ENCODE measurements at places on chromosomes 3 and 15.

DNA sequence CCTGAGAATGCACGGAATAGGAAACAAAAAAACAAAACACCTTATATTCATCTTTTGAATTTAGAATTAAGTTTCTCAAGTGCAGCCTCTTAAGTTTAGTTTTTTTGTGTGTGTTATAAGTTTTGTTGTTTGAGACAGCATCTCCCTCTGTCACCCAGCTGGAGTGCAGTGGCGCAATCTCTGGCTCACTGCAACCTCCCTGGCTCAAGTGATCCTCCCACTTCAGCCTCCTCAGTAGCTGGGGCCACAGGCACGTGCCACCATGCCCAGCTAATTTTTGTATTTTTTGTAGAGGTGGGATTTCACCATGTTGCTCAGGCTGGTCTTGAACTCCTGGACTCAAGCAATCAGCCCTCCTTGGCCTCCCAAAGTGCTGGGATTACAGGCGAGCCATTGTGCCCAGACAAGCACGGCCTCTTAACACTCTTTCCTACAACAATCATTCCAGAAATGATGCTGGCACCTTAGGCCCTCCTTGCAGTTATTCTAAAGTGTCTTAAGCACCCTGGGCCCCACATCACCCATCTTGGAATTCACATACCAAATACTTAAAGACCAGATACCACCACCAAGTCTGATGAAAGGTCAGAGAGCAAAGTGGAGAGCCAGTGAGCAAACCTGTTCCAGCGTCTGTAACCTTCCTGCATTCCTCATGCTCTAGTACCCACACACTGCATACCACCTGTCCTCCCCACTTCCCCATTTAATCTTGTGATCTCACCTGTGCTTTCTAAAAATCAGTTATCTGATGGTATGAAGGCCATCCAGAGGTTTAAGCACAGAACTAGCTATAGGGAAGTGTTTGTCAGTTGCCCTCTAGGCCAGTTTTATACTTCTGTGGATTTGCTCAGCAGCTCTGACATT, 6.9 kb upstream of the SPG11 start:
- DNase-seq = no peak

DNA sequence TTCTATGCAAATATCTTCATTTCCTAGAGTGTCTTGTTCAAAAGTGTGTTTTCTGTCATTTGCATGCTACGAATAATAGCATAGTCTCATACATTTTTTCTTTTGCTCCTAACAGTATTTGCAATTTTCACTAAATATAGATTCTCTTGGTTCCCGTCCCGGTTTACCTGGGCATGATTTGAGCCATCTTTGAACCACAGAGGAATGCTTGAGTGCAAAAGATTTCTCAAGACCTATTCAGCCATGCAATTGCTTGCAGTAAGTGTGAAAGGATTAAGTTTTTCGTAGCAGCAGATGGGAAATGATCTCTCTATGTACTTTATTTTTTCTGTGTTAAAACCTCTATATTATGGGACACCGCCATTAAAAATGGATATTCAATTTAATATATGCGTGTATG, 733.0 kb downstream of the ZPLD1 start:
- DNase-seq = no peak

DNA sequence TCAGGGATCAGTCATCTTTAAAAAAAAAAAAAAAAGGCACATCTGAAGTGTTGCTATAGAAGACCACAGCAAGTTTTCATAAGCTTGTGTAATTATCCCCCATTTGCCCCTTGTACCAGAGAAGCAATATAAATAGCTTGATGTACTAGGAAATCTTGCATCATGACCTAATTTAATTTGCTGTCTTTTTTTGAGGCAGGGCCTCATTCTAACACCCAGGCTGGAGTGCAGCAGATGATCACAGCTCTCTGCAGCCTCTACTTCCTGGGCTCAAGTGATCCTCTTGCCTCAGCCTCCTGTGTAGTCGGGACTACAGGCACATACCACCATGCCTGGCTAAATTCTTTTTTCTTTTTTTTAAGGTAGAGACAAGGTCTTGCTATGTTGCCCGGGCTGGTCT, 88.7 kb downstream of the ARIH1 start:
- DNase-seq = no peak

GRCh38 chr3:122767540-122768372, 25.9 kb downstream of the HSPBAP1 start:
- no peak for DNase-seq

DNA sequence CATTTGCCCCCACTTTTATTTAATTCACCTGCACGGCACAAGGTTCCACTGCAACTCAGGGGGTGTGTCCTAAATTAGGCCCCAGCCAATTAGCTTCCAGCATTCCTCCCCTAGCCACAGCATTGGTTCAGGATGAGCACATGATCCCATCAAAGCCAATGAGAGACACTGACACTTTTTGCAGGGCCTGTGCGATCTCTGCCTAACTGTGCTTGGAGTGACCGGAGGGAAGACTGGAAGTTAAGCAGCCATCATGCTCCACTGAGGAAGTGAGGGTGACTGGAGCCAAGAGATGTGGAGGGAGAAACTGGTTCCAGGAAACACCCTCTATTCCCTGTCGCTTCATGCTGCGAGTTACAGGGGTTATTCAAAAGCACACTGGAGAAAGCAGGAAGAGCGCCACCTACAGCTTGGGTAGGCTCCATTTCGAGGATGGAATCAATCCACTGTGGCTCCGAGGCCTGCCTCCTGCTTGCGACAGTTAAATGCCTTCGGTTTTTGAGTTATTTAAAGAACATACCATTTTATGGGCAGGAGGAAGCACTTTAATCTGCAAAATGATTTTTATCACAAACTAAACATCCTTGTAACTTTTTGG, 122.2 kb upstream of the WNT5A start:
- DNase-seq = no peak

DNA sequence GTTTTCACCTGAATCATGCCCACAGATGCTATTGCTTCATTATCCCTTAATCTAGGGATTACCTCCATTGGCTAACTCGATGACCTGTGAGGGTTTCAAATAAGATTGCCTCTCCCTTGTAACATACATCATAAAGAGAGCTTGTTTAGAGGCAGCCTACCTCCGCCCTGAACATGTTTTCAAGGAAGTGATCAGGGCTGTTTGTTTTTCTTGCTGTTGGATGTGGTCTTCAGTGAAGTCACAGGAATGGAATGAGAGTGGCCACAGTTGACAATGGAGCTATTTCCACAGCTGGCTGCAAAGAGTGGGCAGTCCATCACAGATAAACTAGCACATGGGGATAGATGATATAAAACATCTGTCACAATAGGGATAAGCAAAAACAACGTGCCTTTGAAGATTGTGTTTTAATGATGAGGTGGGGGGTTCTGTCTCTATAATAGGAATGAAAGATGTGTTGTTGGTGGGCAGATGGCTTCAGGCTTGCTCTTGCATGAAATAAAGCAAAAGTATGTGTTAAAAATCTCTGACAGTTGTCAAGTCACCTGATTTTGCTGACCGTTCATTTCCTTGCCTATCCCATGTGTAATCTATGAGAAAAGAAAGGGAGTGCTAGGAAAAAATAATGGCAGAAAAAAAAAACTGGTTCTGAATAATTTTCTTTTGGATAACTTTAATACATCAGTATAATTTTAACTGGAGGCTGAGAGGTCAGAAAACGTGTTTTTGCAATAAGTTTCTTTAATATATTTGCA, 642.3 kb downstream of the RBMS3 start:
- DNase-seq = no peak

DNA sequence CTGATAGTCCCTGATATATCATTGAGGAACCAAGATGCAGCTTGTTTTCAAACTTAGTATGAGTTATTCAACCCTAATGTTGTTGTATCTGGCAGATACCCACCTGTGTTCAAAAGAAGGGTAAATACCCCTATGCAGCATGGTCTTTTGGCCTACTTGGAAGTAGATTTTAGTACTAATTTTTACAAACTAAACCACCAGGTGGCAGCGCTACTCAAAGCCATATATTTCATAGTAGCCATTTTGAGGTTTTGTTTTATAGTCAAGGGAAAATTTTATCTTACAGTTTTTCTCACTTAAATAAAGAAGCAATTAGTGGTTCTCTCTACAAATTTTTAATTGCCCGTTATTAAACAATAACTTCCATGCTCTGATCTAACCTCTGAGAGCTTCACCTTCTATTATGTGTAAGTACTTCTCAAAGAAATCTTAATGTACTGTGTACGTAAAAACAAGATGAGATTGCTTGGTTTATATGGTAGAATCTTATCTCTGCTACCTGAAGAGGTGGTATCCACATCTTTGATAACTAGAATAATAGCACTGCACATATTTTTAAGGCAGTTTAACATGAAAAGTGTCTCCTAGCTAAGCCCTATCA, 31.5 kb upstream of the MLF1 start:
- no peak for DNase-seq

DNA sequence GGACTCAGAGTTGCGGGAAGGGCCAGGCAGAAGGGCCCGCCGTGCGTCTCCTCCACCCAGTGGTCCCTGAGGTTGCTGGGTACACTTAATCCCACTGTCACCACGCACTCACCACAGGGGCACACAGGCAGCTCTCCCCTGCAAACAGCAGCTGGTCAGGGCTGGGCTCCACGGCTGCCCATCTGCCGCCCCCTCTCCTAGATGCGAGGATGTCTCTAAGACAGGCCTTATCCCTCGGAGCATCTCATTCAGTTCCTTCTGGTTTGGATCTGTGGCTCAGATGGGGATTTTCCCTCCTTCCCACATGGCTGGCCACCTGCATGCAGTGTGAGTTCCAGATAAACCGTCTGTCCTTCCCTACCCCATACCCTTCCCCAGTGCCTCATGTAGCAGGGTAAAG, 26.3 kb downstream of the MRPS11 start:
- DNase-seq = no peak

- no peak for DNase-seq
These were observed 76.5 kb upstream of the BCL6 start for GRCh38 chr3:187821616-187822317.

GRCh38 chr3:126343649-126344035, 13.6 kb downstream of the KLF15 start:
- no peak for DNase-seq

- no peak for DNase-seq
These were observed 245.0 kb downstream of the NTRK3 start for GRCh38 chr15:88011533-88011932.

DNA sequence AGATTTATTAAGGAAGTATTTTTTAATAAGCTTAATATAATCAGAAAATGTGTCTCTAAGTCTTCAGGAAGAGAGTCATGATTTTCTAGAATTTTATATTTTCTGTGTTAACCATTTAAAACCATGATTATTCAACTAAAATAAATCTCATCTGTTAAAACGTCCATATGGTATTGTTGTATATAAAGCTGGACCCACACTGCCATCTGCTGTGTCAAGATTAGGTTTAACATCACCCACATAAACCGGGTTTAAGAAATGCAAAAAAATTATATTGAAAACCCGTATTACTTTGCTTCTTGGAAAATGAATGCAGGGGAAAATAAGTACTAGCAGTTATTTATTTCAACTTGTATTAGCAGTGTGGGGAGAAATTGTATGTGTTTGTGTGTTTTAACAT, 9.5 kb upstream of the CCDC66 start:
- no peak for DNase-seq
